ENCODE measurements at places on chromosomes 3 and 15.

GRCh38 chr3:188194332-188194731 is 40.4 kb downstream of the LPP start:
- H3K36me3 ChIP-seq = peaks cover 8% of the 10 kb centered on the region
- DNase-seq = no peak
- H3K4me1 ChIP-seq = no peaks in the 10 kb centered on the region
- peak overlapping the region; percentile 10 for H3K27ac ChIP-seq

GRCh38 chr3:70982284-70982683 is 601.2 kb downstream of the FOXP1 start:
- H3K27ac ChIP-seq = peak overlapping the region; percentile 93

DNA sequence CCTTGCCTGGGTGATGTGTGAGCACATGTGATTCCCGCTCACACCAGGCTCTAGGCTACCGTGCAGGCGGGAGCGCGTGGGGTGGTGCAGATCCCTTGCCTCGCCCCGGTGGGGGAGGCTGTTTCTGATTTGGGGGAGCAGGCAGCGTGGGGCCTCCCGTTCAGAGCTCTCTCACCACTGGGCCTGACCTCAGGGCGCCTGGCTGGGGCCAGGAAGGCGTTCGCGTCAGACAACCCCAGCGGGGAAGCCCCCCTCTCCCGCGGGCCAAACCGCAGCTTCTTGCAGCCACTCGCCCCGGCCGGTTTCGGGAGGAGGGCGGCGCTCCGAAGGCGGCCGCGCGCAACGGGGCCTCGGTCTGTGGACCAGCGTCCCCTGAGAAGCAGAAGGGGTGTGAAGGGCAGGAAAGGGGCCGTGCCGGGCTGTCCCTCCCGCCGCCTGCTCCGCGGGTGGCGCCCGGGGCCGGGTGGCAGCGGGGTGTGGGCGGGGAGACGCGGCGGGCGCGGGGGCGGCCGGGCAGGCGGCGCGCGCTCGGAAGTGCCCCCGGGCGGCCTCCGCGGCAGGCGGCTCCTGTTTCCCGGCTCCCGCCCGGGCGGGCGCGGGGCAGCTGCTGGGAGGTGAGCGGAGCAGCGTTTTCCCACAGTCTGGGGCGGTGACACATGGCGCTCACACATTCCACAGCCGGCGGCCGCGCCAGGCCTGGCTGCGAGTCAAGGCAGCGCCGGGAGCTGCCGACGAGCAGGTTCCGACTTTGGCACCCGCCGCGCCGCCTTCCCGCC is 65.1 kb upstream of the HES1 start:
- peak; percentile 37 for DNase-seq
- H3K36me3 ChIP-seq = no peaks in the 10 kb centered on the region
- H3K27ac ChIP-seq = peak overlapping the region; percentile 86
- H3K4me3 ChIP-seq = peak overlapping the region; percentile 76
- no peaks in the 10 kb centered on the region for H3K27me3 ChIP-seq

- no peak for DNase-seq
- no peaks in the 10 kb centered on the region for H3K4me1 ChIP-seq
- no peaks in the 10 kb centered on the region for H3K27me3 ChIP-seq
- no peak overlapping the region for H3K27ac ChIP-seq
These were observed 63.7 kb upstream of the THSD4 start for GRCh38 chr15:71051539-71051938.

DNA sequence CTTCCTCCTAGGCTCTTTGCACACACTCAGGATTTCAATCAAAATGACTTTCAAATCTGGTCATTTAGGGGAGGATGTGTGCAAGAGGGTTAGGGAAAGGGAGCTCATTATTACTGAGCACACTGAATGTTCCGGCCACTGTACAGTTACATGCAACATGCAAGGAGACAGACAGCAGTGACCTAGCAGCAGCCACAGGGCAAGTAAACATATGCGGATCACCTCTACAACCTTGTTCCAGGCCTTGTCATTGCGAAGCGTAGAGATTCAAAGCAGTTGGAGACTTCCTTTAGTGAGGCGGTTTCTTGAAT is 837.6 kb downstream of the AGBL1 start:
- no peaks in the 10 kb centered on the region for H3K36me3 ChIP-seq
- no peak for DNase-seq

DNA sequence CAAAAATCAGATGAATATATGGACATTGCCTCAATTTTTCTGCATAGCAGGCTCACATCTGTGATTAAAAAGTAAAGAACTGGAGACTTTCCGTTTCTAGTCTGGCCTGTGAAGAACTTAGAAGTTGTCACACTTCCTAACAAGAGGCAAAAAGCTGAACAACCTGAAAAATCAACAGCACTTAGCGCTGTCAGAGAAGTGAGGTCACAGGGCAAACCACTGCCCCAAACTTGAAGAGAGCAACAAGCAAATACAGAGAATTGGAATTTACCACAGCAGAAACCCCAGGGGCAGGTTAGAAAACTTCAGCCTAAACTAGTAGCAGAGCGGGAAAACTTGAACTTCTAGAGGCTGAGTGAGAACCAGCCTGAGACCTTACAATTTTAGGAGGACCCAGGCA is 38.9 kb downstream of the CCDC54 start:
- H3K4me1 ChIP-seq = no peaks in the 10 kb centered on the region
- H3K27me3 ChIP-seq = no peaks in the 10 kb centered on the region
- no peak overlapping the region for H3K4me3 ChIP-seq

GRCh38 chr15:60184579-60184978 is 180.5 kb downstream of the FOXB1 start:
- H3K27ac ChIP-seq = no peak overlapping the region
- H3K4me3 ChIP-seq = no peak overlapping the region
- DNase-seq = no peak
- no peaks in the 10 kb centered on the region for H3K27me3 ChIP-seq
- no peaks in the 10 kb centered on the region for H3K4me1 ChIP-seq

DNA sequence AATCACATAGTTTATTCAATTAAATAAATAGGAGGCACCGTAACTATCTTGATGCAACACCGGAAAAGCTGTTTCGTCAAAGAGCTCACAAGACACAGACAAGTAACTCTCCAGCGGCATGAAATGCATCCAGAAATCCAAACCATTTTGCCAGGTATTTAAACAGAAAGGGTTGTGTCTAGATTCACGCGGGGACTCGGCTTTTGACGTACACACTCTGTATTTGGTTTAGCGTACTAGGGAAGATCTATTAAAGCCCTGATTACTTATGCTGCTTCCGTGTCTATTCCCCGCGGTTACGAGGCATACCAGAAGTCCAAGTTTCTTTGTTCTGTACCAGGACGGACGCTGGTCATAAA is 718 bp downstream of the BNIP2 start:
- H3K27ac ChIP-seq = peak overlapping the region; percentile 96
- no peaks in the 10 kb centered on the region for H3K27me3 ChIP-seq
- peak overlapping the region; percentile 86 for H3K4me3 ChIP-seq
- no peaks in the 10 kb centered on the region for H3K36me3 ChIP-seq
- DNase-seq = no peak

DNA sequence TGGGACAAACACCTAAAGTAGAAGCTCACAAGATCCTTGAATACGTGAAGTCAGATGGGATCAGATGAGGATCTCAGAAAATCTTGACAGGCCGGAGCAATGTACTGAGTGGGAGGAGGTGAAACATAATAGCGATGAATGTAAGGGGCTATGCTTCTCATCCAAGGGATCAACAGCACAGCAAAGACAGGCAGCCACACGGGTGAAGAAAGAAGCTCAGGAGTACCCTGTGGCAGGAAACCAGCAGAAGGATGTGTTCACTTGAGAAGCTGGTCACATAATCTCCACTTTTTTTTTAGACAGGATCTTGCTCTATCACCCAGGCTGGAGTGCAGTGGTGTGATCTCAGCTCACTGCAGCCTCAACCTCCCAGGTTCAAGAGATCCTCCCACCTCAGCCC is 92.4 kb downstream of the MEGF11 start:
- H3K36me3 ChIP-seq = no peaks in the 10 kb centered on the region
- no peak for DNase-seq
- H3K27me3 ChIP-seq = no peaks in the 10 kb centered on the region
- H3K4me3 ChIP-seq = no peak overlapping the region
- no peak overlapping the region for H3K27ac ChIP-seq
- no peaks in the 10 kb centered on the region for H3K4me1 ChIP-seq

DNA sequence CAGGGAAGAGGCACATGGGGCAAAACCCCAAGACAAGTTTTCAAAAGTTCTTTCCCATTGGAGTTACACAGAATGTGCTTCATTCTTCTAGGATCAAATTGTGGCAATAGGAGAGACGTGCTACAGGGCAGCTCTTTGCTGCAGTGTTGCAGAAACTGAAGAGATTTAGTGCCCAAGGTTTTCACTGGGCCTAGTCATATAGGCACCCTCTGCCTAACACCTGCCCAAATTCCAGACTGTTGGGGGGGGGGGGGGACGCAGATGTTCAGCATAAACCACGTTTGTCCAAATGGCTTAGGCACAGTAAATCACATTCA is 346.8 kb upstream of the ZNF717 start:
- H3K36me3 ChIP-seq = no peaks in the 10 kb centered on the region
- no peaks in the 10 kb centered on the region for H3K4me1 ChIP-seq
- no peaks in the 10 kb centered on the region for H3K27me3 ChIP-seq

- no peak overlapping the region for H3K27ac ChIP-seq
- H3K4me3 ChIP-seq = no peak overlapping the region
- DNase-seq = no peak
- H3K36me3 ChIP-seq = peaks cover 31% of the 10 kb centered on the region
- no peaks in the 10 kb centered on the region for H3K4me1 ChIP-seq
- H3K27me3 ChIP-seq = no peaks in the 10 kb centered on the region
These were observed 12.5 kb downstream of the ASB7 start for GRCh38 chr15:100614918-100615317.

DNA sequence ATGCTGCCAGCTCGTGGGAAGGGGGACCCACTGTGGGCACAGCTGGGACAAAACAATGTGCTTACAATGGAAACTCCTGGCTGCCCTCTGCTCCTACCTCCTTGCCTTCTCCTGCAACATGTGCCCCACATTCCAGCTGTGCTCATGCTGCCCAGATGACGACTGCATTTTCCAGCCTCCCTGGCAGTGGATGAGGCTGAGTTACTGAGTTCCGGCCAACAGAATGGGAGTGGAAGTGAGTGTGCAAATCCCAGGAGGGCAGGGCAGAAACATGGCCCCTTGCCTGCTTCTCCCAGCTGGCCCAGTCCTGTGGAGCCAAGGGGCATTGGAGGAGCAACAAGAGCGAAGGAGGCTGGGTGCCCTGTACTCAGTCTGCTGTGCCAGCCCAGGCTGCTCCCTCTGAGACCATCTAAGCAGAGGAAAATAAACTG is 17.1 kb downstream of the KLF15 start:
- H3K27me3 ChIP-seq = no peaks in the 10 kb centered on the region
- DNase-seq = no peak
- H3K4me1 ChIP-seq = peaks cover 19% of the 10 kb centered on the region
- H3K4me3 ChIP-seq = no peak overlapping the region

DNA sequence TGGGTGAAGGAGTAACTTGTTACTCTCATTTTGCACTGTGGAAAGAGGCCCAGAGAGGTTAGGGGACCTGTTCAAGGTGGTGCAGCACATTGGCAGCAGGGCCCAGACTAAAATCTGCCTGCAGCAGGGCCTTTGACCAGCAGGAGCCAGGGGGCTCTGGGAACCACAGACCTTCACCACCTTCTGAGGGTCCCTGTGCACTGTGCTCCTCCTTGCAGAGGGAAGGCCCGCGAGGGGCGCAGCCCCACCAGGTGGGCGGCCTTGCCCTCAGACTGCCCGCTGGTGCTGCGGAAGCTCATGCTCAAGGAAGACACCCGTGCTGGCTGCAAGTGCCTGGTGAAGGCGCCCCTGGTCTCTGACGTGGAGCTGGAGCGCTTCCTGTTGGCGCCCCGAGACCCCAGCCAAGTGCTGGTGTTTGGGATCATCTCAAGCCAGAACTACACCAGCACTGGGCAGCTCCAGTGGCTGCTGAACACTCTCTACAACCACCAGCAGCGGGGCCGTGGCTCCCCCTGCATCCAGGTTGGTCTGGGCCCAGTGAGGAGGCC is 61.5 kb upstream of the FGD5 start:
- no peaks in the 10 kb centered on the region for H3K4me1 ChIP-seq
- no peaks in the 10 kb centered on the region for H3K36me3 ChIP-seq
- no peak overlapping the region for H3K27ac ChIP-seq
- no peaks in the 10 kb centered on the region for H3K27me3 ChIP-seq

DNA sequence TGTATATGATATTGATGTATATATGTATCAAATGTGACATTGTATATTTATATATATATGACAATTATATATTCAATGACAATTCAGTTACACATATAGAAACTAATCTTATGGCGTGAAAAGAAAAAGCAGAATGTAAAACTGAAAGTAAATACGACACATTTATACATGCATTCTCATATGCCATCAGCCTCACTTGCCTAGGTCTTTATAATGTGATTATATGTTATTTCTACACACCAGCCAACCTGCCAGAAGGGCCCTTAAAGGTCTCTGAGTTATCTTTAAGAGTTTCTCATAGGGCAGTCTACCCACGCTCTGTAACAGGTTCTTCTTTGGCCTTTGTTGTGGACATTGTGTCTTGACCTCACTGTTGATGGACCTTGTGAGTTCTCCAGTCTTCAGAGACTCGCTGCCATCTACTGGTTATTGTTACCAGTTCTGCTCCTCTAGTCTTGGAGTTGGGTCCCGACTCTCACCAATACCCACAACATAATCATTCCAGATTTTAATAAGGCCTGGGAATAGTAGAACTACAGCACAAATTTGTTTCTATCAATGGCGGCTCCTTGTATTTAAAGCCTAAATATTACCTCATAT is 371.5 kb upstream of the GOLIM4 start:
- H3K27ac ChIP-seq = no peak overlapping the region
- H3K4me3 ChIP-seq = no peak overlapping the region
- no peaks in the 10 kb centered on the region for H3K36me3 ChIP-seq
- no peaks in the 10 kb centered on the region for H3K27me3 ChIP-seq
- no peak for DNase-seq

DNA sequence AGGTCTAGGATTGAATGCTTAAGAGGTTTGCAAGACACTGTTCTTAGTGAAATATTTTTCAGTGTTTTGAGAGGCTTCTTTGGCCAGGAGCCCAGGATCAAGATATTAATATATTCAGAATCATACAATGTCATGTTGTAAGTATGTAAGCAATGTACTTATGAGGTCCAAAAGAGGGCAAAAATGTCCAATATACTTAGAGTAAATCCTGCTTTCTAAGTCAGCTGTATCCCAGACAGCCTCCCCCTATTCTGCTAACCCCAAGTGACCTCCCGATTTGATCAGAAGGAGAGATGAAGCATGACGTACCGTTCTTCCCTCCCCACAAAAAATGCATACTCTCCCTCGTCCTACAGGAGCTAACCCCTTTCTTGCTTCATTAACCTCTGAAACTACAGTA is 70.9 kb downstream of the CHAC1 start:
- H3K4me1 ChIP-seq = peaks cover 26% of the 10 kb centered on the region
- H3K27me3 ChIP-seq = no peaks in the 10 kb centered on the region
- peak; percentile 68 for DNase-seq
- H3K36me3 ChIP-seq = peaks cover 11% of the 10 kb centered on the region
- peak overlapping the region; percentile 76 for H3K27ac ChIP-seq

GRCh38 chr3:139906418-139906817 is 28.6 kb upstream of the CLSTN2 start:
- H3K27me3 ChIP-seq = no peaks in the 10 kb centered on the region
- H3K27ac ChIP-seq = no peak overlapping the region
- H3K36me3 ChIP-seq = no peaks in the 10 kb centered on the region
- no peaks in the 10 kb centered on the region for H3K4me1 ChIP-seq
- H3K4me3 ChIP-seq = no peak overlapping the region
